ENCODE measurements at places on chromosomes 6 and 20. TPM values are rescaled to one million over a fixed set of nuclear protein-coding genes. Genes with fewer than 3 reads are reported as not detected.

DNA sequence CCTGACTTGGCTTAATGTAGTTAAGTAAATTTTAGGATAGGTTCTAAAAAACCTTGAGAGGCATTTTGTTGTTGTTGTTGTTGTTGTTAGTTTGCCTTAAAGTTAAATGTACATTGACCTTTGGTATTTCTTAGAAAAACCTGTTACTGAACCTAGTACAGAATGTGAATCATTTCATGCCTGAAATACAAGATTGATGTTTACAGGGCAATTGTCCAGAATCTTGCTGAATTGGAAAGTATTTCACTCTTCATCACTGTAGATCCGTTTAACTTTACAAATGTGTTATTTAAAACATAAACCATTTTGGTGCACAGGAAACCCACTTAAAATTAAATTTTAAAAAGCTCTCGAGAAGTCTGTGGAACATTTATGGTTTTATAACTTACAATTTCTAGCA is 75.0 kb downstream of the CEP57L1 start:
- DNase-seq: no peak
- no peaks in the 10 kb centered on the region for H3K36me3 ChIP-seq
- no peaks in the 10 kb centered on the region for H3K4me1 ChIP-seq
- no peak overlapping the region for H3K4me3 ChIP-seq
- no peak overlapping the region for H3K27ac ChIP-seq

DNA sequence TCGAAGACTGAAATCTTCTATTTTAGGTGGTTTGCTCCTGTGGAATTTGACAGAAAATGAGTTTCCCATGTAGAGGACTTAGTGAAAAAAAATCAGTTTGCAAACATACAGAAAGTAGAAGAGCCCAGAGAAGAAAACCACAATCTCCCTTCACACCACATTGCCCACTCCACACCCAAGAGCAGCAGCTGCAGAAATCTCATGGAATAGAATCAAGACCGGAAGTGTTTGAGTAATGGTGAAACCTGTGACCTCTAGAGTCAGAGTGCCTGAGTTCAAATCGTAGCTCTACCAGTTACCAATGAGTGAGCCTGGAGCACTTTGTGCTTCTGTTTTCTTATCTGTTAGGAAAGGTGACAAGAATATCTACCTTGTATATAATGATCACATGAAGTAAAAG is 4.6 kb downstream of the SIRPG start:
- no peak overlapping the region for H3K27ac ChIP-seq
- no peak overlapping the region for H3K4me3 ChIP-seq
- no peaks in the 10 kb centered on the region for H3K36me3 ChIP-seq
- no peaks in the 10 kb centered on the region for H3K27me3 ChIP-seq
- no peaks in the 10 kb centered on the region for H3K4me1 ChIP-seq

GRCh38 chr6:10033223-10033829 is 381.5 kb downstream of the TFAP2A start:
- no peaks in the 10 kb centered on the region for H3K27me3 ChIP-seq
- H3K4me1 ChIP-seq: no peaks in the 10 kb centered on the region
- H3K4me3 ChIP-seq: no peak overlapping the region
- peak; percentile 15 for DNase-seq

GRCh38 chr6:169382735-169383134 is 129.1 kb upstream of the THBS2 start:
- H3K4me3 ChIP-seq: no peak overlapping the region
- H3K27ac ChIP-seq: no peak overlapping the region
- H3K27me3 ChIP-seq: no peaks in the 10 kb centered on the region
- H3K4me1 ChIP-seq: no peaks in the 10 kb centered on the region
- no peaks in the 10 kb centered on the region for H3K36me3 ChIP-seq

- no peaks in the 10 kb centered on the region for H3K36me3 ChIP-seq
- no peak overlapping the region for H3K4me3 ChIP-seq
- DNase-seq: no peak
- no peaks in the 10 kb centered on the region for H3K27me3 ChIP-seq
- no peaks in the 10 kb centered on the region for H3K4me1 ChIP-seq
- H3K27ac ChIP-seq: no peak overlapping the region
Observed at GRCh38 chr6:83367104-83367503, 63.7 kb downstream of the ME1 start.

Gene LY86
- total RNA-seq: 0.38 TPM

GRCh38 chr6:35736253-35736894 is 458 bp upstream of the ARMC12 start:
- peaks cover 38% of the 10 kb centered on the region for H3K4me1 ChIP-seq
- H3K4me3 ChIP-seq: no peak overlapping the region
- no peaks in the 10 kb centered on the region for H3K27me3 ChIP-seq
- H3K27ac ChIP-seq: no peak overlapping the region

DNA sequence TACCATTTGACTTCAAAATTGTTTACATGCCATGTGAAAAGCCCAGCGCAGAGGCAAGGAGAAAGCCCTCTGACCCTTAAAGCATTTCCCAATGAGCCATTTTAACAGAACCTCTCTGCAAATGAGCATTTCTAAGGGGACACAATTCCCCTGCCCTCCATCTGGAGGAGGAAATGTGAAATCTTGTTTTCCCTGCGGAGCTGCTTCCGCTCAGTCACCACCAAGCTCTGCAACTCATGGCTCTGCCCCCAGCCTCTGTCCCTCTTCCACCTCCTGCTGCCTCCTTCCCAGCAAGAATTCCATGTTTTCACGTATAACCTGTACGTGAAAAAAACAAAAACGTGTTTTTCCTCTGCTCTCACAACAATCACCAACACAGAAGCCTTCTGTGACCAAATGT is 12.3 kb downstream of the RIN2 start:
- H3K27me3 ChIP-seq: no peaks in the 10 kb centered on the region
- DNase-seq: no peak
- no peaks in the 10 kb centered on the region for H3K36me3 ChIP-seq

- H3K4me1 ChIP-seq: no peaks in the 10 kb centered on the region
- no peaks in the 10 kb centered on the region for H3K27me3 ChIP-seq
- H3K27ac ChIP-seq: no peak overlapping the region
Observed at GRCh38 chr6:135228486-135228885, 47.4 kb downstream of the MYB start.

GRCh38 chr20:25066386-25066785 is 8.4 kb upstream of the ACSS1 start:
- H3K4me3 ChIP-seq: no peak overlapping the region
- no peaks in the 10 kb centered on the region for H3K27me3 ChIP-seq
- no peaks in the 10 kb centered on the region for H3K36me3 ChIP-seq
- H3K27ac ChIP-seq: no peak overlapping the region

DNA sequence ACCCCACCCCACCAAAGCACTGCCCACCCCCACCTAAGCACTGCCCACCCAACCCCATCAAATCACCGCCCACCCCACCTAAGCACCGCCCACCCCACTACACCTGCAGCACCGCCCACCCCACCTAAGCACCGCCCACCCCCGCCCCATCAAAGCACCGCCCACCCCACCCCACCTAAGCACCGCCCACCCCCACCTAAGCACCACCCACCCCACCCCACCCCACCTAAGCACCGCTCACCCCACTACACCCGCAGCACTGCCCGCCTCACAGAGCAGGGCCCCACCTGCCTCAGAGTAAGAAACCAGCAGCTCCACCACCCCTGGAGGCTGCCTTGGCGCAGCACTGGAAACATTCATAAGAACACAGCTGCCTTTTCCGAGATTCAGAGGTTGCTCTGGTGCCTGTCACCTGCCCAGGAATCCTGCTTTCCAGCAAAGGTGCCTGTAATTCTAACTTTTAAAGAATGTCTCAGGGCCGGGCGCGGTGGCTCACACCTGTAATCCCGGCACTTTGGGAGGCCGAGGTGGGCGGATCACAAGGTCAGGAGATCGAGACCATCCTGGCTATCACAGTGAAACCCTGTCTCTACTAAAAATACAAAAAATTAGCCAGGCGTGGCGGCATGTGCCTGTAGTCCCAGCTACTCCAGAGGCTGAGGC is 148.2 kb downstream of the BMP7 start:
- H3K27ac ChIP-seq: no peak overlapping the region
- DNase-seq: no peak
- H3K27me3 ChIP-seq: no peaks in the 10 kb centered on the region
- no peaks in the 10 kb centered on the region for H3K36me3 ChIP-seq
- H3K4me3 ChIP-seq: no peak overlapping the region

DNA sequence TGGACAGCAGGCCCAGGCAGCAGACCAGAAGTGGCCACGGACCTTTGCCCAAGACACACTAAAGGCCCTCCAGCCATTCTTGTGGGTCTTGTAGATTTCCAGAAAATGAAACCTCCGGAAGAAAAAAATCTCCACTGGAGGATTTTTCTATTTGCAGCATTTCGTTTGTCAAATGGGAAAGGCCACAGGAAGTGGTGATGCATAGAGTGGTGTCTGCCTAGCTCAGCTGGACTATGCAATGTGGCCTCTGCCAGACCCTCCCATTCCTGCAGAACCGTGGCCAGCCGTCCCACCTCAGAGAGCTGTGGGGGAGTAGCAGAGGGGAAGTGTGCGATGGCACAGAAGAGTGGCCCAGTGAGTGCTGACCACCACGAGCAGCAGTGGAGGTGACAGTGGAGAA is 24.0 kb upstream of the INSM1 start:
- no peak for DNase-seq
- no peak overlapping the region for H3K4me3 ChIP-seq
- no peaks in the 10 kb centered on the region for H3K27me3 ChIP-seq
- H3K27ac ChIP-seq: no peak overlapping the region
- H3K36me3 ChIP-seq: no peaks in the 10 kb centered on the region
- no peaks in the 10 kb centered on the region for H3K4me1 ChIP-seq

- H3K4me3 ChIP-seq: no peak overlapping the region
- H3K36me3 ChIP-seq: no peaks in the 10 kb centered on the region
- no peaks in the 10 kb centered on the region for H3K27me3 ChIP-seq
- no peaks in the 10 kb centered on the region for H3K4me1 ChIP-seq
- H3K27ac ChIP-seq: no peak overlapping the region
- DNase-seq: no peak
Observed at GRCh38 chr6:164570801-164571200, 738.6 kb downstream of the C6orf118 start.

Gene TNNC2
- total RNA-seq: not detected

Gene ULBP3
- 0.56 TPM for total RNA-seq

- H3K27ac ChIP-seq: no peak overlapping the region
- no peaks in the 10 kb centered on the region for H3K36me3 ChIP-seq
- no peak overlapping the region for H3K4me3 ChIP-seq
Observed at GRCh38 chr20:54472607-54473006, 2.8 kb upstream of the DOK5 start.

GRCh38 chr6:21829126-21829525 is 235.6 kb downstream of the SOX4 start:
- no peaks in the 10 kb centered on the region for H3K4me1 ChIP-seq
- no peaks in the 10 kb centered on the region for H3K36me3 ChIP-seq

GRCh38 chr20:46174469-46175126 is 56.5 kb downstream of the CD40 start:
- H3K4me3 ChIP-seq: no peak overlapping the region
- H3K4me1 ChIP-seq: peaks cover 6% of the 10 kb centered on the region
- no peaks in the 10 kb centered on the region for H3K36me3 ChIP-seq
- H3K27ac ChIP-seq: no peak overlapping the region

- no peaks in the 10 kb centered on the region for H3K36me3 ChIP-seq
- no peak overlapping the region for H3K27ac ChIP-seq
- no peak for DNase-seq
- H3K4me1 ChIP-seq: peaks cover 30% of the 10 kb centered on the region
- H3K4me3 ChIP-seq: no peak overlapping the region
- H3K27me3 ChIP-seq: no peaks in the 10 kb centered on the region
Observed at GRCh38 chr6:33203443-33204164, 851 bp upstream of the HSD17B8 start.

DNA sequence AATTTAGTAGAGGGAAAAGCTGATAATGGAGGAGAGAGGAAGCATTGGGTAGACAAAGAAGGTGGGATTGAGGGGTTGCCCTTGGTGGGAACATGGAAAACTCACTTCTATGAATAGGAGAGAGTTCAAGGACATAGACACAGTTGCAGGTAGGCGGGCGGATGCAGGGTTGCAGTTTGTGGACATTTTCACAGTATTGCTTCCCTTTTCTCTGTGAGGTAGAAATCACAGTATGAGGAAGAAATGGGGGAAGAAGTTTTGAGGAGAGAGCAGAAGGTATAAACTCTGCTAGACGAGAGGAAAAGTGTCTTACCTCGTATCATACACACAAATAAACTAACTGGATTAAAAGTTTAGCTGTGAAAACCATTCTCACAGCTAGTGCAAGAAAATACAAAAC is 200.7 kb upstream of the ECI2 start:
- no peak overlapping the region for H3K4me3 ChIP-seq
- no peak overlapping the region for H3K27ac ChIP-seq
- H3K27me3 ChIP-seq: no peaks in the 10 kb centered on the region
- H3K4me1 ChIP-seq: no peaks in the 10 kb centered on the region
- no peaks in the 10 kb centered on the region for H3K36me3 ChIP-seq
- DNase-seq: no peak

DNA sequence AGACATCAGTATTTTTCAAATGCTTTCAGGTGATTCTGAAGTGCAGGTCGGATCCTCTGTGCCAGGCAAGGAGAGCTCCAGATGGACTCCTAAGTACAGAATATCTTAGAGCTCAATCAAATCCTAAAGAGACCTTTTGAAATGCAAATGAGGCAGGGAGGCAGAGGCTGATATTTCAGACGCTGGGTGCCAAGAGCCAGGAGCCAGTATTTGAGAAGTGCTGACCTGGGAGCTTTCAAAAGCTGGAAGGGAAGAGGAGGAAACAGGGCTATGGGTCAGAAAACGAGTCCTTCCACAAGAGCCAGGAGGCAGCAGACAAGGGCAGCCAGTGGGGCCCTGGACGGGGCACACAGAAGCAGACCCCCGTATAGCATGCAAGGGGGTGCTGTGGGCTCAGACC is 46.1 kb upstream of the DSN1 start:
- H3K27ac ChIP-seq: no peak overlapping the region
- H3K4me1 ChIP-seq: no peaks in the 10 kb centered on the region
- no peak overlapping the region for H3K4me3 ChIP-seq
- no peaks in the 10 kb centered on the region for H3K36me3 ChIP-seq

Gene TFB1M
- total RNA-seq: 16.3 TPM

DNA sequence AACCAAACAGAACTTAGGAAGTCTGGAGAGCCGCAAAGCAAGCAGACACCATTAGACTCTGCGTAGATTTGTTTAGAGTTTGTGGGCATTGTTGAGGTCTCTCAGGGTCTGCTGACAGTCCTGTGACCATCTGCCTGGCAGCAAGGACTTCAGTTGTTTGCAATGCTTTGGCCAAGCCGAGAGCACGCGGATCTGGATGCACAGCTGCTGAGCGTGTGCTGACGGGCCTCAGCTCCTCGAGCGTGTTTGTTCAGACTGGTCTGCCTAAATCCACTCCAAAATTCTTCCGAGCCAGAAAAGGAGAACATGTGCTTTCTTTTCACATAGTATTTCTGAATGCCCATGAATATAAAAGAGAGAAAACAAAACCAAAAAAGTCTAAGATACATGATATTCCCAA is 159.0 kb downstream of the ZNF217 start:
- H3K36me3 ChIP-seq: no peaks in the 10 kb centered on the region
- no peak overlapping the region for H3K27ac ChIP-seq
- H3K4me3 ChIP-seq: no peak overlapping the region
- no peak for DNase-seq
- H3K27me3 ChIP-seq: no peaks in the 10 kb centered on the region

- no peak overlapping the region for H3K27ac ChIP-seq
- no peak for DNase-seq
- H3K4me3 ChIP-seq: no peak overlapping the region
- H3K4me1 ChIP-seq: no peaks in the 10 kb centered on the region
- no peaks in the 10 kb centered on the region for H3K27me3 ChIP-seq
Observed at GRCh38 chr6:126447367-126447766, 107.5 kb downstream of the CENPW start.

- H3K36me3 ChIP-seq: no peaks in the 10 kb centered on the region
- no peak overlapping the region for H3K27ac ChIP-seq
- H3K4me3 ChIP-seq: no peak overlapping the region
- no peak for DNase-seq
Observed at GRCh38 chr6:133551436-133551835, 310.3 kb downstream of the EYA4 start.
